Stimulated activated CD8-positive, alpha-beta memory T cell treated with anti-CD3 and anti-CD28 coated beads, Interleukin-4, amount 100 ng/mL, for 1 hour (primary cell): ENCODE measurements at places on chromosomes 6 and 20.

DNA sequence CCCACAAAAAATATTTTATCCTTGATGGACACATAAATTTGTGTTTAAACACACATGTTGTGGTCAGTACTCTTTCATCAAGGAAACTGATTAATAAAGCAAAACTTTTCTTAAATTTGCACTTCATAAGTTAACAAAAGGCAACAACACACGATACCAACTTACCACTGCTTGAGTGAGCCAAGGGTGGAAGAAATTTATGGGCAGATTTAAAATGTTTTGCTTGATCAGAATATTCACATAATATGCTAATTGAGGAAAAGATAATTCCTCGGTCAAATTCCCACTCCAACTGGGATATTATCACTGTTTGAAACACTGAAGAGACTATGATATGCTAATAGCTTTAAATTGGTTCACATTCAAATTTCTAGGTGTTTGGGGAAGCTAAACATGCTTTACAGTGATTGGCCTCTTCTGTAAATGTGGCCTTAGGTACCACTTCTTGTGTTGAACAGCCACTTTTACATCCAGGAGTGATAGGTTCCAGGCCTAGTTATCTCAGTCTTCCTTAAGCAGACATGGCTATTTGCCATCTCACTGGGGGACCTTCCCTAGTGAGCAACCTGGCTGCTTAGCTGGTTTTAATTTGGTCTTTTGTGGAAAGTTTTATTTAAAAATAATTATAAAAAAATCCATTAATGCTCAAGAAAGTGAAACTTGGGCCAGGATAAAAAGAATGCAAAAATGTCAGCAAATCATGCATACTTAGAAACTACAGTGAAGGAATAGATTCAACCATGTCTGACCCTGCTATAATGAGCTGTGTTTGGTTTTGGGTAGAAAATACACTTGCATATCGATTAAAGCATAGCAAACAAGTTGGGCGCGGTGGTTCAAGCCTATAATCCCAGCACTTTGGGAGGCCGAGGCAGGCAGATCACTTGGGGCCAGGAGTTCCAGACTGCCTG, 221.2 kb upstream of the MAP3K7 start:
- no peak for DNase-seq

GRCh38 chr6:123448306-123448884, 188.4 kb downstream of the TRDN start:
- no peak for DNase-seq

DNA sequence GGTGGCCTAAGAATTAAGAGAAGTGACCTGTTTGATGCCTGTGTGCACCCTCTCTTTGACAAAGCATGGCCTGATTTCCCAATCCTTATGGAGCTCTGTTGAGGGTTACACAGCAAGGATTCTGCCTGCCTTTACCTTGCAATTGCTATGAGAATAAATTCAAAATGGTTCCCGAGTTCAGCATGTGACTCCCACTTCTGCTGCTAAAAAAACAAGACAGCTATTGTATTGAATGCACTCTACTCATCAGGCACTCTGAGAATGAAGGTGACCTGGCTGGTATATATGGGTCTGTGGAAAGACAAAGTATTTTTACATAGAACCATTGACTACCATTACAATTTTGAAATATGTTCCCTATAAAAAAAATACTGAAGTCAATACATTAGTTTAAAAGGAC, 190.3 kb downstream of the ATXN1 start:
- DNase-seq = no peak

DNA sequence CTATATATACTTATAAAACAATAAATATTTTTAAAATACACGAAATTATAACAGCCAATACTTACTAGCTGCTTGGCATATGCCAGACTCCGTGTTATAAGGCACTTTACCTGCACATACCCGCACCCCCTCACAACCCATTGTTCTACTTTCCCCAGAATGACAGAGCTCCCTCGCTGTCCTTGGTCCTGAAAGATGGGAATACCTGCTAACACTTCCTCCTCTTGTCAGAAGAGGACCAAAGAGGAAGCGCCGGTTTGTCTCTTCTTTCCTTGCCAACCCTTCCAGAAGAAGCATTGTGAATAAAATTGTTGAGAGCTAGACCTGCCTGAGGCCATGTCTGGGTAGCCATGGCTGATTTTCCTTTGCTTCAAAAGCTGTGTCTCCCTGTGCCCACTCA, 149.3 kb downstream of the PTPRT start:
- DNase-seq = no peak

- no peak for DNase-seq
Observed at GRCh38 chr20:51650685-51651134, 108.2 kb upstream of the NFATC2 start.

GRCh38 chr20:63183422-63184146, 32.3 kb downstream of the YTHDF1 start:
- peak; percentile 28 for DNase-seq

DNA sequence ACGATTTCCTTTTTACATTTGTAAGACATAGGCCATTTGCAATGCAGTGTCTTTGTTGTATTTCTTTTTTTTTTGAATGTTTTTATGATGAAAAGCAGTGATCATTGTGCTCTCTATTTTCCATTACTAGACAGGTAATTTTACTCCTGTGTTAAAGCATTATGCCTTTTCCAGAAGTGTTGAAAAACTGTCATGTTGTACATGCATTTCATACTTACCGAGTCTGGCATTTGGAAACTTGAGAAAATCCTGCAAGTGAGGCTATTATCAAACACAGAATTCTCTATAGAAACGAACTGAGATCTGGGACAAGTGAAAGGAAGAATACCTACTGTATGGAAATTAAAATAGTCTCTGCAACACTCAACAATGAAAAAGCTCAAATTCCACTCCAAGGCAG, 78.6 kb upstream of the CNR1 start:
- DNase-seq = no peak

GRCh38 chr20:21100578-21101452, 5.3 kb downstream of the LINC00237 start:
- DNase-seq = no peak

DNA sequence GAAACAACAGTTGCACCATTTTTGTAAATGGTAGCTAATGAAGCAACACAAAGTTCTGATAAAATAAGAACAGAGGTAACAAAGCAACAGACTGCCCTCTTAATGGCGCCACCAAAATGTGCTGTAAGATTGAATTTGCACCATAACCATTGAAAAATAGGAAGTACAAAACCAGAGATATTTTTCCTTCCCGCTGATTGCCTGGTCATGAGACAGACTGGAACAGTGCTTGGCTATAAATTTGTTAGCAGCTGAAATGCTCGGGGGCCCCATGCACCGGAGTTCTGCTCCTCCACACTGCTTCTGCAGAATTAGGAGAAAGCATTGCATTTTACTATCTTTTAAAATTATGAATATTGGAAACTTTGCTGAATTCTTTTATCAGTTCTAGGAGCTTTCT, 164.4 kb upstream of the QKI start:
- no peak for DNase-seq

GRCh38 chr20:24840121-24840713, 108.9 kb upstream of the CST7 start:
- DNase-seq = no peak

GRCh38 chr6:157586476-157587126, 205.6 kb downstream of the ZDHHC14 start:
- no peak for DNase-seq

- DNase-seq = no peak
Observed at GRCh38 chr6:127879685-127880084, 21.2 kb downstream of the THEMIS start.

DNA sequence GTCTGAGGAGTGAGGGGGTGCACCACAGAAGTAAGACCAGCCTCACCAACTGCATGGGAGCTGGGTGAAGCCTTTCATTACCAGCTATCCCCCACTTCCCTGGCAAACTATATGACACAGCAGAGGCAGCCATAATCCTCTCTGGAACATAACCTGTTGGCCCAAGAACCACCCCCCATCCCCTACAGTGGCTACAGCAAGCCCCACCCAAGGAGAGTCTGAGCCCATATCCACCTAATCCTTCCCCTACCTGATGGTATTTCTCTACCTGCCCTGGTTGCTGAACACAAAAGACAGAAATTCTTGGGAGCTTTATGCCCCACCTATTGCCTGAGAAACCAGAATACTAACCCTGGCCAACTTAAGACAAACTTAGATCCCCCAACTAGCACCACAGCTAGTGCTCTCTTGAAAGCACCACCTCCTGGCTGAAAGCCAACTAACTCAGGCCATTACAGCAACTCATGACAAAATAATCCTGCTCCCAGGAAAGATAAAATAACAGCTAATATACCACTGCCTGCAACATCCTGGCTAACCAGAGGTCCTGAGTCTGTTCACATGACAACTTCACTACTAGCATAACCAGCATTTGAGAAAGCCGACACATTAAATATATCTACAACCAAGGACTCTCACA, 11.2 kb downstream of the RNGTT start:
- DNase-seq = no peak

- no peak for DNase-seq
Observed at GRCh38 chr6:27130668-27131428, 116.7 kb upstream of the PRSS16 start.

DNA sequence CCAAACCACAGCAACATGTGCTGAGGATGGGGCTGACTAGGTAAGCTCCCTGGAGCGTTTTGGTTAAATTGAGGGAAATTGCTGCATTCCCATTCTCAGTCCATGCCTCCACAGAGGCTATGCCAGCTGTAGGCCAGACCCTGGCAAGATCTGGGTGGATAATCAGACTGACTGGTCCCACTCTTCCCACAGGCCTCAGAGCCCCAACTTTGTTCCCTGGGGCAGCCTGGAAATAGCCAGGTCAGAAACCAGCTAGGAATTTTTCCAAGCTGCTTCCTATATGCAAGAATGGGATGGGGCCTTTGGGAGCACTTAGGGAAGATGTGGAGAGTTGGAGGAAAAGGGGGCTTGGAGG, 1.5 kb upstream of the VEGFA start:
- DNase-seq = no peak

GRCh38 chr6:165566088-165566828, 96.8 kb downstream of the PDE10A start:
- DNase-seq = no peak

GRCh38 chr6:123027408-123027807, 31.4 kb downstream of the CLVS2 start:
- no peak for DNase-seq

DNA sequence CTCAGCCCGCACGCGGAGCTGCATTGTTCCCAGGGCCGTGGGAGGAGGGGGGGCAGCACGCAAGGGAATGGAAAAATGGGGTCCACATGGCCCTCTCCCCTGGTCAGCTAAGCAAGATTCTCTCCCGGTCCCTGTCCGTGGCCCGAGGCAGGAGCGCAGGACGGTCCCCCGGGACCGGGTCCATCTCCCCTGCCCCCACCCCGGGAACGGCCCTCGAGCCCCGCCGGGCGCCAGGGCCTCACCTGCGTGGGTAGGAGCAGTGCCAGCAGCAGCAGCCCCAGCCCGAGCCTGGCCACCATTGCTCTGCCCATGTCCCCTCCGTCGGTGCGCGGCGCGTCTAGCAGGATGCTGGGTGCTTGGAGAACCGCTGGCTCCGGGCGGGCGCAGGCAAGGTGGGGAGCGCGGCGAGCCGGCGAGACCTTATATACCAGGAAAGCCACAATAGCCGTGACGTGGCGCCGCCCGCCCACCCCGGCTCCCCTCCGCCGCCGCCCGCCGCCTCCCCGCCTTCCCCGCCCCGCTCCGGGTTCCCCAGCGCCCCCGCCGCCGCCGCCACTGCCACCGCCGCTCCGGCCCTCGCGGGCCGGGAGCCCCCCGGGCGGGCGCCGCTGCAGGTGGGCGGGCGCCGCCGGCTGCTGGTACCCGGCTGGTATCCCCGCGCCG, at the start of gene CD24:
Gene CD24 (minus strand): TSS at position 394 of the 663 bp plus-strand sequence. CDS start 83 bp downstream, at position 311.
- no peak for DNase-seq

GRCh38 chr6:39653612-39654011, 71.6 kb downstream of the KIF6 start:
- DNase-seq = no peak

- DNase-seq = no peak
Observed at GRCh38 chr6:152423216-152424103, 213.7 kb downstream of the SYNE1 start.

DNA sequence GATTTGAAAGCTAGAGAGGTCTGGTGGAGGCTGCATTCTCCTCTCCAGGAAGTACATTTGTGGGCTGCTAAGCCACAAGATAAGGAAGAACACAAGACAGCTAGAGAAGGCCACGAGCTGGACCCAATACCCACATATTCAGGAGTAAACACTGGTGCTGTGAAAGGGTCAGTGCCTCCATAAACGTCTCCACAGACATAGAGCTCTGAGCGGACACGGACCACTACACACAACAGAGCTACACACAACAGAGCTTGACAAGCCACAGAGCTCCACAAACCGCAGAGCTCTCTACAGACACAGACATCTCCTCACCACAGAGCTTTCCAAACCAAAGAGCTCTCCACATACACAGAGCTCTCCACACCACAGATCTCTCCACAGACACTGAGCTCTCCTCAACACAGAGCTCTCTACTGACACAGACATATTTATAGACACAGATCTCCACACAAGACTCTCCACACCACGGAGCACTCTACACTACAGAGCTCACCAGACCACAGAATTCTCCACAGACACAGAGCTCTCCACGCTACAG, 51.9 kb downstream of the ERMARD start:
- no peak for DNase-seq

- DNase-seq = no peak
Observed at GRCh38 chr6:27795697-27796494, 116.3 kb downstream of the OR2B2 start.

DNA sequence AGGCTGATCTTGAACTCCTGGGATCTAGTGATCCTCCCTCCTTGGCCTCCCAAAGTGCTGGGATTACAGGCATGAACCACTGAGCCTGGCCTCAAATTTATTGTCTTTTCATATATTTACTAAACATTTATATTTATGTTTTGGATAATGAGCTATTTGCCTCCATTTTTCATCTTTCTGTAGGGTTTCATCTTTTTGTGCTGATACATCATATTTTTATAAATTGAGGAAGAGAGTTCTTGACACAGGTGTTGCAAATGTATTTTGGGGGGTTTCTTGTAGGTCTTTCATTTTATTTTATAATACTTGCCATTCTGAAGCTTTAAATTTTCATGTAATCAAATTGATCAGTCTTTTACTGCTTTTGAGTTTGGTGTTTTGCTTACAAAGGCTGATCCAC, 72.4 kb downstream of the L3MBTL3 start:
- no peak for DNase-seq

GRCh38 chr20:20375862-20376261, 8.0 kb downstream of the INSM1 start:
- no peak for DNase-seq

- DNase-seq = no peak
Observed at GRCh38 chr6:151722342-151722741, 85.1 kb upstream of the ESR1 start.
